Non-pigmented ciliary epithelial cell (primary cell): ENCODE measurements at places on chromosomes 7 and 10.

DNA sequence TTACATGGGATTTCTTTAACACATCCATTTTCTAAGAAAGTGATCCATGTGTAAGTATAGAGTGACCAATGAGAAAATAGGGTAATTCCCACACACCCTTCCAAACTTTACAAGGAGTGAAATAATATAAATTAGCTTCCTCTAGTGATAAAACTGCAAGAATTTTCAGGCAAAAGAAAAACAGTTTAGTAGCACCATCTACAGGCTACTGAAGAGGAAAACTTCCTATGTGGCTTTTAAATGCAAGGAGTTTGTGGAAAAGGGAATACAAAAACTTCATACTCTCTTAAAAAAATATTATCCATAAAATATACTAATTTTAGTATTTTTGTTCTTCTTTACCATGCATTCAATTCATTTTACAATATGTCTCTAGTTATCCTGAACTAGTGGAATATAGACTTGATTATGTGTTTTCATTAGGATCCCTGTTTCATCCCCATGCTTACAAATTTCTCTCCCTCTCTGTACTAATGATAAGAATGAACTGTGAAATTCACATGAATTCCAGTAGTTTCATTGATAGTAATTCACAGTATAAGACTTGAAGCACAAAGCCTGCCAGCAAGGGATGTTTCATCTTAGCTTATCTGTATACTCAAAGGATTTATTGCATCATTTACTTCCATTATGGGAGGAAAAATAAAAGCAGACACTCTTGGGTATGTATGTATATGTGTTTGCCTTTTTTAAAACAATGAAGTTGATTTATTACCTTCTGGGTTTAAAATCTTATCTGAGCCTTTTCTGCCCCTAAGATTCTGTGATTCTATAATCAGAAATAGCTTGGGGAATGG is 442.9 kb downstream of the AUTS2 start:
- DNase-seq, result no peak

- DNase-seq, result no peak
These were observed 87.1 kb downstream of the HIBADH start for GRCh38 chr7:27575613-27576012.

- no peak for DNase-seq
These were observed 298.6 kb downstream of the REEP3 start for GRCh38 chr10:63819753-63820329.

GRCh38 chr7:138359870-138360559 is 100.0 kb upstream of the TRIM24 start:
- DNase-seq, result no peak

DNA sequence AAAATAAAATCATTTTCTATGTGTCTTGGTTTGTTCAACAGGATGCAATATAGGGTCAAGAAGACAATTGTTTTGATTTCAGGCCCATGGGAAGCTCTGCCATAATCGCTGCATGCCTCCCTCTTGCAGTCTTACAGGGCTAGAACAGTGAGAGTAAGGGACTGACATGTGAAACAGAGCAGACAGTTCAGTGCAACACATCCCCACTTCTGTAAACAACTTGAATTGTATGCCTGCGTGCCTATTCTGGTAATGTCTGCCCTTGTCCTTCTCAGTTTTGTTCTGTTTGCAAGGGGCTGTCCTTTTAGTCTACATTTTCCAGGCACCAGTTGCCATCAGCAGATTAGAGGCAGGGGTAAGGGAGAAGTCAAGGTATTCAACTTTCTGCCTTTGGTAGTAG is 34.8 kb upstream of the GPR37 start:
- DNase-seq, result no peak

- no peak for DNase-seq
These were observed 28.0 kb upstream of the CABCOCO1 start for GRCh38 chr10:61634746-61635145.

DNA sequence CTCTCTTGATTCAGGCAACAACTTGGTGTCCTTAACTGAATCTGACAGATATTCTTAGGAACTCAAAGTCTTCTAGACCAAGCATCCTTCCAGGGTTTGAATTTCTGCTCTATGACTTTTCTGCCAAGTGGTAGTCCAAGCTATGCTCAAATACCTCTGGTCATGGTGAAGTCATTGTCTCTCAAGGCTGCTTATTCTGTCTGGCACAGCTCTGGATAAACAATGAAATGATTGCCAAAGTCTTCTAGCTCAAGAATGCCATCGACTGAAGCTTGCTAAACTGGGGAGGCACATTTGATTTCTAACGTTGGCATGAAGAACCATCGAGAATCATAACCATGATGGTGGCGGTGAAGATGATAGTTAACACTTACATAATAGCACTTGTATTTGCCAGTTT is 116.2 kb upstream of the MKX start:
- DNase-seq, result no peak
